Hippocampal formation (tissue), 2 donors: ENCODE measurements at places on chromosomes 7 and 10.

- DNase-seq = no peak
These were observed 4.0 kb downstream of the CYREN start for GRCh38 chr7:135166338-135166990.

DNA sequence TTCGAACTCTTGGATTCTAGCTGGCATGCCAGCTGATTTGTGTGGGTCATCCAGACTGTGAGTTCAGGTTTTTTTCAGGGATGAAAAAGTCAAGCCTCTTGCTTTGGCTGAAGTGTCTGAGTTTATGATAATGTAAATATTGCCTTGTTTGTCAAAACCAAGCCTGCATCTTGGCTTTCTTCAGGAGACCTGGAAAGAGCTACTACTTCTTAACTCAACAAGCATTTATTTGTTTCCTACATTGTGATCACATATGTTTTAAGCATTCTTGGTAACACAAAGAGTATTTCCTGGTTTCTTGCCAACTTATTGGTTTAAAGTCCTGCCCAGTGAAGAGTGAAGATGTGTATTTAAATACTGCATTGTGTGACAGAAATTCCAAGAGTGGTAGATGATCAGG is 407.1 kb downstream of the LRMDA start:
- no peak for DNase-seq

GRCh38 chr10:27380929-27381358 is 123.2 kb upstream of the RAB18 start:
- DNase-seq = no peak

- DNase-seq = no peak
These were observed 122.1 kb downstream of the LRMDA start for GRCh38 chr10:75553550-75553949.

DNA sequence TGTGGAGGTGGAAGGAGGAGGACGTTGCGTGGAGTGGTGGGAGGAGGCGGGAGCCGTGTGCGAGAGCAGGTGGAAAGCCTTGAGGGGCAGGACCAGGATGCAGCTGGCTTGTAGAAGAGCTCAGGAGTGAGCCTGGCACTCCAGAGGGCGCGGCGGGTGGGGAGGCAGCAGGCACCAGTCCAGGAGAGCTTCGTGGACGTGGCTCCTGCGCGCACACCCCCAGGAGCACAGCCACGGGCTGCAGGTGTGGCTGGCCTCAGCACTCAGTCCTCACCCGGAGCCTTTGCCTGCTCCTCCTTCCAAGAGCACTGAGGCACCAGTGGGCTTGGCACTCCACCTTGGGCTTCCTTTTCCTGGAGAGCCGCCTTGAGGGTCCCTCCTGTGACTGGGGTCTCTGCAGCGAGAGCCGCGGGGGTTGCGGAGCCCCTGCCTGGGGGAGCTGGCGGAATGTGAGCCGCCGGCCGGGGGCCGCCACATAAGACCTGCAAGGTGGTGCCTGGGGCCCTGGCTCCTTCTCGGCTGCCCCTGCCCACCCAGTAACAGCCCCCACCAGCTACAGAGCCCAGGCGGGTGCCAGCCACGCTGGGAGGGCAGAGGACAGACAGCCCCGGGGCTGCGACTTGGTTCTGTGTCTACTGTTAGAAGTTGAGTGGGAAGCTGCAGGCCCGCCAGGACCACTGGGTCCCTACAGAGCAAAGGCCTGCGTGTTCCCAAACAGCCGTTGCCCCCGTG is 11.1 kb downstream of the MAFK start:
- no peak for DNase-seq

DNA sequence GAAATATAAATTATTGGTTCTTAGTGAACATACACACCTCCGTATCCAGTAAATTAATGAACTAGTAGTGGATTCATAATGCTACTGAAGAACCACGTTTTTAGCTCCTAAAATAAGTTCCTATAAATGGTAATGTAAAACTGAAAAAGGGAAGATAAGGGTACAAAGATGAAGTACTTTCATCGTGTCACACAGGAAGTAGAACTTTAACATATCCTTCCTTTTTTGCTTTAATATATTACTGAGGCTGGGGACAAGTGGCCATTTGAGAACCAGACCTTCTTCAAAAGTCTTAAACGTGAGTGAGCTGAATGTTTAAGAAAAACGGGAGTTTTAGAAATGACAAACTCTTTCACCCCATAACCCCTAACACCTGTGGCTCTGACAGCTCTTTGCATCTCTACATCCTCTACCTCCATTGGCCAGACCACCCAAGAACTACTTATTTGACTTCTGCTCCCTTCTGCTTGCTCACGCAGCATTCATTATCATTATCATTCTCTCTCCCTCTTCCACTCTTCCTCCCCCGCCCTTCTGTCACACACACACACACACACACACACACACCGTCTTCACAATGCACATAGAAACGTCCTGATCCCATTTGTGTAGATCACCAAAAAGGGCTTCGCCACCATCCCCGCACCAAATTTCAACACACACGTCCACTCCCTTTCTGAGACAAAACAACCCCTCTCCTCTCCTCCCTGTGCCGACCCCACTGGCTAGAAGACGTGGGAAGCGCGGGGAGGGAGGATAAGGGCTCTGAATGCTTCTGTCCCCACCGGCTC is 677 bp downstream of the SKAP2 start:
- no peak for DNase-seq

DNA sequence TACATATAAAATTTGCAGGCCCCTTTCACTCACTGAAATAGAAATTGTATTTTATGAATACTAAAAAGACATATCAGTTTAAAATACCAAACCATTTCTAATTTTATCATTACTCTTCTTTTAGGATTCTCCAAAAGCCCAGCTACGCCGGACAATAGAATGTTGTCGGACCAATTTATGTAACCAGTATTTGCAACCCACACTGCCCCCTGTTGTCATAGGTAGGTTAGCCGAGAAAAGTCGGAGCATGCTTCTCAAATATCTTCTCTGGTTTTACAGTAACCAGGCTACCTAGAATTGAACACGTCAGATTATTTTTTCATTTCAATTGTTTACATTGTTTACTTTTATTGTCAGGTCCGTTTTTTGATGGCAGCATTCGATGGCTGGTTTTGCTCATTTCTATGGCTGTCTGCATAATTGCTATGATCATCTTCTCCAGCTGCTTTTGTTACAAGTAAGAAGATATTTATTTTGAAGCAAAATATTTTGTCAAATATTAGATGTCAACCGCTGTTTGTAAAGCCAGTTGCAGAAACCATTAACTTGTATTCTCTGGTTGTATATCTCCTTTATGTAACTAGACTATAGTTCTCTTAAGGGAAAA is 57.6 kb downstream of the MMRN2 start:
- peak; percentile 45 for DNase-seq

DNA sequence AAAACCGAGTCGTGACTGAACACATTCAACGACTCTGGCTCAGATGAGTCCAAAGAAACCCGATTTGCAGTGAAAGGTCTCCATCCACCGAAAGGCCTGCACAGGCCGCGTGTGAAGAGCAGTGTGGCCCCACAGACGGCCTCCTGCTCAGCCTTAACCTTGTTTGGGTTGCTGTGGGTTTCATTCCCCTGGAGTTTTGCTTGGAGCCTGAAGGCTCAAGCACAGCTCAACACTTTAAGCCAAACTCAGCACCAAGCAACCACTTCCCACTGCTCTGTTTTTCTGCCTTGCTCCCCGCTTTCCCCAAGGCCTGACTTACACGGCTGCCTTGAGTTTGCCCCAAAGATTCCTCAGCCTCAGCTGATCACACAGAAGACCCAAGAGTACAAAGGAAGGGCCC is 398.2 kb upstream of the NFE2L3 start:
- no peak for DNase-seq

DNA sequence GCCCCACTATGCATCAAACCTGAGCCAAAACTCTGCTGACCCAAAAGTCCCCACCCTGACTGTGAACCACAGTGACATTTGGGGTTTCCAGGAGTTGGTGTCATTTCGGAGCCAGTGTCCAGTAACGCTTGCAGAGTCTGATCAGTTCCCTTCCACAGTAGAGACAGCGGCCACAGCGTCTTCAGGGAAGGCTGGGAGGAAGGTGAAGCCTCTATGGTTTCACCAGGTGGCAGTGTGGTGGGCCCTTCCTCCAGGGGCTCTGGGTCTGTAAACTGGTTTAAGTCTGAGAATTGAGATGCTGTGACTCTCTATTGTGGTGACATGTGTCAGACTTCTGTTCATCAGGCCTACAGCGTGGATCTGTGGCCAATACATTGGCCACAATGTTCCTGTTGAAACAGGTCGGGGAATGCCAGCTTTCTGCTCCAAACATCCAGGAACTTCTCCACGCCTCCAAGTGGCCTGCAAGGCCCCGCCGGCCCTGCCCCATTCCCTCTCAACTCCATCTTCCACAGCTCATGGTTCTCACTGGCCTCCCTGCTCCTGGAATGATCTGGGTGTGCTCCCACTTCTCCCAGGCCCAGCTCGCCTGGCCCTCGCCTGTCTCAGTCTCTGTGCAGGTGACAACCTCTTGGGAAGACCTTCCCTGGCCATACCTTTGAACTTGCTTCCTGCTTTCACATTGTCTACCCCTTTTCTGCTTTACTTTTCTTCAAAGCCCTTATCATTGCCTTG is 124.5 kb upstream of the FAM20C start:
- DNase-seq = no peak

- no peak for DNase-seq
These were observed 164.9 kb upstream of the RNF32 start for GRCh38 chr7:156475666-156476065.

GRCh38 chr7:139367438-139368155 is 7.9 kb downstream of the LUC7L2 start:
- DNase-seq = no peak
